ENCODE measurements at places on chromosomes 1 and 21.

DNA sequence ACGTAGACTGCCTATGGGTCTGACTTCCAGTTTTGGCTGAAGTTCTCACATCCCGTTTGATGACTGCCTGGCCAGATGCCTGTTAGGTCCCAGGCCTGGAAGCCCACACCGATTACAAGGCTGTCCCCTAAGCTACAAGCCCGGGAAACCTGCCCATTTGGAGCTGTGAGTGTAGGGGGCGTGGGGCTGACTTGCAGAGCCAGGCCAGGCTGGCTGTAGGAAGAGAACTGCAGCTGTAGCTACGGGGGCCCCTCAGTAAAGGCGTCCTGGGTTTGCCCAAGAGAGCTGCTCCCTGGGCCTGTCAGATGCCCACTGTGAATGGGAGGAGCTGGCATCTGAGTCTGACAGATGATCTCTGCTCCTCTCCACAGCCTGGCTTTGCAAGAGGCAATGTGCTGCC lies 199.7 kb downstream of the CAMTA1 start:
- DNase-seq, result no peak
- no peaks in the 10 kb centered on the region for H3K36me3 ChIP-seq
- H3K4me1 ChIP-seq, result no peaks in the 10 kb centered on the region
- peaks cover 7% of the 10 kb centered on the region for H3K27me3 ChIP-seq
- H3K27ac ChIP-seq, result no peak overlapping the region
- H3K4me3 ChIP-seq, result no peak overlapping the region

- H3K4me3 ChIP-seq, result no peak overlapping the region
- no peak overlapping the region for H3K27ac ChIP-seq
- H3K4me1 ChIP-seq, result no peaks in the 10 kb centered on the region
- H3K36me3 ChIP-seq, result no peaks in the 10 kb centered on the region
Observed at GRCh38 chr1:34140011-34140676, 24.9 kb downstream of the CSMD2 start.

GRCh38 chr21:39000496-39000895 lies 182.8 kb downstream of the PSMG1 start:
- H3K27ac ChIP-seq, result no peak overlapping the region
- no peak overlapping the region for H3K4me3 ChIP-seq
- no peaks in the 10 kb centered on the region for H3K27me3 ChIP-seq
- H3K4me1 ChIP-seq, result peaks cover 14% of the 10 kb centered on the region
- H3K36me3 ChIP-seq, result no peaks in the 10 kb centered on the region
- no peak for DNase-seq

DNA sequence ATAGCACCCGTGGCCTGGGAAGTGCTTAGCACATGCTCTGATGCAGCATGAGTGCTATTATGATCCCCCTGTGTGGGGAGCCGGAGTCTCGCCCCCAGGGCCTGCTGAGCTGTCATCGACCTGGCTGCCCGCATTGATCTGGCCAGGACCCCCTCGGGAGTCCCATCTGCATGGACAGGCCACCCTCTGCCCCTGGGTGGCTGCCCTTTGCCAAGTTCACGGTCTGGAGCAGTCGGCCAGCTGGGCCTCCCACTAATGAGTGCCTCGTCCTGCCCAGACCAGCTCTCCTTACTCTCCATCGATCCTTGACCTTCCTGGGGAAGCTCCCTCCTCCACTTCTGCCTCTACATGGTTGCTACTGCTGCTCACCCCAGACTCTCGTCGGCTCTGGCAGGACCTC lies 121.8 kb upstream of the RUNX3 start:
- no peak overlapping the region for H3K4me3 ChIP-seq
- no peak overlapping the region for H3K27ac ChIP-seq
- no peaks in the 10 kb centered on the region for H3K4me1 ChIP-seq
- DNase-seq, result no peak
- H3K36me3 ChIP-seq, result no peaks in the 10 kb centered on the region
- peaks cover 50% of the 10 kb centered on the region for H3K27me3 ChIP-seq

GRCh38 chr1:109089242-109090015 lies 1.1 kb upstream of the TMEM167B start:
- DNase-seq, result no peak
- H3K27ac ChIP-seq, result peak overlapping the region; percentile 96
- peak overlapping the region; percentile 75 for H3K4me3 ChIP-seq
- peaks cover 36% of the 10 kb centered on the region for H3K4me1 ChIP-seq
- H3K36me3 ChIP-seq, result peaks cover 18% of the 10 kb centered on the region

DNA sequence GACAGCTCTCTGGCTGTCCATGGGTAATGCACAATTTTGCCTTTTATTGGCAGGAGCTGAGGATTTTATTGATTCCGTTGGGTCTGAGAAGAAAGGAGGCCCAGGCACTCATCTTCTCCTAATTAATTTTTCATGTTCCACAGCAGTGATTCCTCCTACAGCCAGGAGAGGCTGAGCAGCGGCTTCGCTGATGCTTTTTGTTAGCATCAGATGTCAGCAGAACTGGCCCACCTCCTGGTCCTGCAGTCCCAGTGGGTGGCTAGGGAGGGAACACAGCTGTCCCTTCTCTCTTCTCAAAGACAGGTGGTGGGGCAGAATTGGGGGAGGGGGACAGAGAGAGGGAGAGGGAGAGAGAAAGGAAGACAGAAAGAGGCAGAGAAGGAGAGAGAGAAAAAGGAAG lies 5.7 kb downstream of the MT1HL1 start:
- no peaks in the 10 kb centered on the region for H3K27me3 ChIP-seq
- no peak for DNase-seq
- H3K36me3 ChIP-seq, result no peaks in the 10 kb centered on the region
- no peak overlapping the region for H3K4me3 ChIP-seq
- no peak overlapping the region for H3K27ac ChIP-seq

GRCh38 chr1:107803579-107803978 lies 161.4 kb downstream of the VAV3 start:
- H3K36me3 ChIP-seq, result no peaks in the 10 kb centered on the region
- H3K4me1 ChIP-seq, result no peaks in the 10 kb centered on the region
- H3K27me3 ChIP-seq, result no peaks in the 10 kb centered on the region

- H3K27me3 ChIP-seq, result no peaks in the 10 kb centered on the region
- no peak for DNase-seq
- H3K4me3 ChIP-seq, result no peak overlapping the region
- H3K36me3 ChIP-seq, result no peaks in the 10 kb centered on the region
Observed at GRCh38 chr1:102572637-102573036, 535.7 kb downstream of the COL11A1 start.

- H3K27me3 ChIP-seq, result no peaks in the 10 kb centered on the region
- no peak for DNase-seq
- H3K4me1 ChIP-seq, result no peaks in the 10 kb centered on the region
Observed at GRCh38 chr1:110364221-110364620, 25.0 kb downstream of the RBM15 start.

- H3K4me1 ChIP-seq, result peaks cover 41% of the 10 kb centered on the region
- H3K27ac ChIP-seq, result no peak overlapping the region
- no peaks in the 10 kb centered on the region for H3K27me3 ChIP-seq
- H3K4me3 ChIP-seq, result no peak overlapping the region
- DNase-seq, result no peak
Observed at GRCh38 chr1:220564216-220564615, 36.3 kb downstream of the MARK1 start.

- no peaks in the 10 kb centered on the region for H3K36me3 ChIP-seq
- no peaks in the 10 kb centered on the region for H3K27me3 ChIP-seq
- peak overlapping the region; percentile 76 for H3K27ac ChIP-seq
- no peak for DNase-seq
- peak overlapping the region; percentile 50 for H3K4me3 ChIP-seq
- peaks cover 13% of the 10 kb centered on the region for H3K4me1 ChIP-seq
Observed at GRCh38 chr1:108817016-108817415, 39.9 kb downstream of the AKNAD1 start.

DNA sequence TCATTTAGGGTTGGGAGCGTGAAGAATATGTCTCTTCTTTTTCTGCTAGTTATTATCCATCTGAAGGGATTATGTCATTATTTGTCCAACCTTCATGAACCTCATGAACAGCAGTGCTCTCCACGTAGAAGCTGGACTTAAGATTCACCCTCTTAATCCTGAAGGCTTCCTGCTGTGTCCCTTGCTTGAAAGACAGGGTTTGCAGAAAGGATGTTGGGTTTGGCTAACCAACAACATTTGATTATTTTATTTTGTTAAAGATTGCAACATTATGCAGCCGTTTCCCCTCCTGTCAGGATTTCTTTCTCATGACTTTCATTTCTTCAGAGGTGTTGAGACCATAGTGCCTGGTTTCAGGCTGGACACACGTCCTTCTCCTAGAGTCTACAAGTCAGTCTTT lies 75.2 kb downstream of the NGF start:
- H3K27ac ChIP-seq, result no peak overlapping the region
- H3K4me3 ChIP-seq, result no peak overlapping the region
- no peaks in the 10 kb centered on the region for H3K4me1 ChIP-seq
- no peaks in the 10 kb centered on the region for H3K36me3 ChIP-seq

DNA sequence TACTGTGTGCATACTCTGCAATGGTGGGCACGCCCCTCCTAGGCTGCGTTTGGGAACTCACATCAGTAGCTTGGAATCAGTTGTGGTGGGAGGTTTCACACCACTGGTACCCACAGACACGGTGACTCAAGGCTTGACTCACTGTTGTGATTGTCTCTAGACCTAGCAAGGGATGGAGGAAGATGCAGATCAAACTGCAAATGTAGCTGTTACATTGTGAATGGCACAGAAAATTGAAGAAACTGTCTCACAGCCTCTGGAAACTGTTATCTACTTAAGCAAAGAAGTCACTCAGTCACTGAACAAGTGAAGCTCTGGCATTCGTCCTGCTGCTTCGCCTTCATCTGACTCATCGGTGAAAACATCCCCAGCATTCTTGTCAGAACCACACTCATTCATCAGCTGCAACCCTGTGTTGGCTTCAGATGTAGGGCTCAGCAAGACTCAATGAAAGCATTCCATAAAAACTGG lies 59.5 kb downstream of the POFUT2 start:
- no peak overlapping the region for H3K27ac ChIP-seq
- no peaks in the 10 kb centered on the region for H3K27me3 ChIP-seq
- peaks cover 8% of the 10 kb centered on the region for H3K4me1 ChIP-seq

- H3K27ac ChIP-seq, result peak overlapping the region; percentile 37
- H3K4me1 ChIP-seq, result peaks cover 13% of the 10 kb centered on the region
- no peaks in the 10 kb centered on the region for H3K27me3 ChIP-seq
Observed at GRCh38 chr1:53047737-53048736, 14.0 kb upstream of the PODN start.

DNA sequence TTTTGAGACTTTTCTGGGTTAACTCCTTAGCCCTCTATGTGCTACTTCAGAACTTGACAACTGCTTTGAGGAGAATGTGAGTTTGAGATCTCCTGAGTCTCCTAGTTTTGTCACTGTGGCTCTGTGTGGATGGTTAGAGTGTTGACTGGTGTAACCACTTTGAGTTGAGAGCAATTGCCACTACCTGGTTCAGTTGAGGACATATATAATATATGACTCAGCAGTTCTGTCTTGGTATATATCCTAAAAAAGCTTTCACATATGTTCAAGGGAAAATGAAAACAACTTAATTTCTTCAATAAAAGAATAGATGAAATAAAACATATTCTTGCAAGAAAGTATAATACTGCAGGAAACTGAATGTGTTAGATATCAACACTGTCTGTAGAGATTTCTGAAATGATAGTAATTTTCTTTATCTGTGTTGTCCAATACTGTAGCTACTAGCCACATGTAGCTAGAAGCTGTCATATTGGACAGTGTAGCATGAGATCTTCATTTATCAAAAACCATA lies 96.7 kb upstream of the QSOX1 start:
- DNase-seq, result no peak
- no peaks in the 10 kb centered on the region for H3K4me1 ChIP-seq
- H3K27ac ChIP-seq, result no peak overlapping the region
- H3K36me3 ChIP-seq, result peaks cover 76% of the 10 kb centered on the region

- peak; percentile 67 for DNase-seq
- H3K27ac ChIP-seq, result peak overlapping the region; percentile 100
- H3K27me3 ChIP-seq, result no peaks in the 10 kb centered on the region
- peak overlapping the region; percentile 67 for H3K4me3 ChIP-seq
Observed at GRCh38 chr1:997993-998744, 1.7 kb downstream of the HES4 start.

DNA sequence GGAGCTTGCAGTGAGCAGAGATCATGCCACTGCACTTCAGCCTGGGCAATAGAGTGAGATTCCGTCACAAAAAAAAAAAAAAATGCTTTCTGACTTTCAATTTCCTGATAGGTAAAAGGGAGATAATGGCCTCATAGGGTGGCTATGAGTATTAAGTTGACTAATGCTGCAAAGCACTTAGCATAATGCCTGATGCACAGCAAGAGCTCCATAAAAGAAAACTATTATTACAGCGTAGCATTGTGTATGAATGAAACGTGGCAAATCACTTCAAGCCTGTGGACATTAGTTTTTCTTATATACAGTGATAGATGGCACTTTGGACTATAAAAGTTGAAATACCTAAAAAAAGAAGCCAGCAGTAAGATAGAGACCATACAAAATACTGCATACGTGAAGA lies 16.8 kb downstream of the FNDC7 start:
- H3K4me3 ChIP-seq, result no peak overlapping the region
- no peaks in the 10 kb centered on the region for H3K4me1 ChIP-seq
- H3K27ac ChIP-seq, result no peak overlapping the region
- DNase-seq, result no peak
- no peaks in the 10 kb centered on the region for H3K36me3 ChIP-seq

DNA sequence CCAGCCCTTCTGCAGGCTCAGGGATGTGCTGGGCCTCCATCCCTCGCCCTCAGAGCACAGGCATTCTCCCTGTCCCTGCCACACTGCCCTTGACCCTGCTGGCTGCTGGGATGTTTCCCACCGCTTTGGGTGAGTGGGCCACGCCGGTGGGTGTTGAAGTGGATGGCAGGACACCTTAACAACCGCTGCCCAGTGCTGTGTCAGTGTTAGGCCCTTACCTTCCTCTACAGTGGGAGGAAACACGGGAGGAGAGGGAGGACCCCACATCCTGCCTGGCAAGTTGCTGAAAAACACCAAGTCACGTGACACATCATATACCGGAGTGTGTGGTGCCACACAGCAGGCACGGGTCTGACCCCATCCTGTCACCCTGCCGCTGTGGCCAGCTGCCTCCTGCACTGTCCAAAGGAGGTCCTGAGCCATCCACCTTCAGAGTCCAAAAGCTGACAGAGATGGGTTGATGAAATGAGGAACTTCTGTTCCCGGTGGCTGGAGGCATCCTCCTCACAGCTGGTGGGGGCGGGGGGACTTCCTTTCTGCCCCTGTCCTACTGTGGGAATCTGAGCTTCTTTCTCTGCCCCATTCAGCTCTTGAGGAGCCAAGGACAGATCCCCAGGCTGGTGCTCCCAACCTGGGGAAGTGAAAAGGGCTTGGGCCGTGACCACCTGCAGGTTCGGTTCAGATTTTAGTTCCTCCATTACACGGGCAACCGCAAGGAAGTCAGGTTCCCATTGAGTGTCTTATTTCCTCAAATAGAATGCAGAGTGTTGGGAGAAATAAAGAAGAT lies 3.2 kb upstream of the THEMIS2 start:
- DNase-seq, result no peak
- H3K4me3 ChIP-seq, result no peak overlapping the region

- H3K36me3 ChIP-seq, result peaks cover 8% of the 10 kb centered on the region
- DNase-seq, result no peak
- H3K27me3 ChIP-seq, result no peaks in the 10 kb centered on the region
- H3K4me1 ChIP-seq, result no peaks in the 10 kb centered on the region
- H3K27ac ChIP-seq, result peak overlapping the region; percentile 41
Observed at GRCh38 chr21:45114072-45114471, 39.7 kb downstream of the ADARB1 start.

- H3K27me3 ChIP-seq, result no peaks in the 10 kb centered on the region
- H3K4me3 ChIP-seq, result peak overlapping the region; percentile 20
- H3K4me1 ChIP-seq, result no peaks in the 10 kb centered on the region
- peak overlapping the region; percentile 90 for H3K27ac ChIP-seq
Observed at GRCh38 chr1:36203554-36204346, 20.5 kb upstream of the THRAP3 start.
